ENCODE measurements at places on chromosomes 7 and 10.
A peak's percentile ranks its signal among the peaks of the same experiment; 100 is the strongest.

DNA sequence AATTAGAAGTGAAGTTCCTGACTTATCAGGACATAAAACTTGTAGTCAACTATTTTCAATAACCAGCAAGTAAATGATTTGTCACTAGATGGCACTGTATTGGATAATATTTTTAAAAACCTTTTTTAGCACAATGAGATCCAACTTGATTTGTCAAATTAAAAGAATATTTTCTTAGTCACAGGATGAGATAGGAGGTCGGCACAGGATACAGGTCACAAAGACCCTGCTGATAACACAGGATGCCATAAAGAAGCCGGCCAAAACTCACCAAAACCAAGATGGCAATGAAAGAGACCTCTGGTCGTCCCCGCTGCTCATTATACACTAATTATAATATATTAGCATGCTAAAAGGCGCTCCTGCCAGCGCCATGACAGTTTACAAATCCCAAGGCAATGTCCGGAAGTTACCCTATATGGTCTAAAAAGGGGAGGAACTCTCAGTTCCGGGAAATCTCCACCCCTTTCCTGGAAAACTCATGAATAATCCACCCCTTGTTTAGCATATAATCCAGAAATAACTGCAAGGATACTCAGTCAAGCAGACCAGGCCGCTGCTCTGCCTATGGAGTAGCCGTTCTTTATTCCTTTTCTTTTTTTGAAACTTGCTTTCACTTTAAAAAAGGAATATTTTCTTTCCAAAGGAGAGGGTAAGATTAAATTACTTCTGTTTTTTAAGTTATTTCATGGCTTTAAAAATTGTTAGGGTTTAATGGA, 255.7 kb upstream of the MKLN1 start:
- no peak for DNase-seq

DNA sequence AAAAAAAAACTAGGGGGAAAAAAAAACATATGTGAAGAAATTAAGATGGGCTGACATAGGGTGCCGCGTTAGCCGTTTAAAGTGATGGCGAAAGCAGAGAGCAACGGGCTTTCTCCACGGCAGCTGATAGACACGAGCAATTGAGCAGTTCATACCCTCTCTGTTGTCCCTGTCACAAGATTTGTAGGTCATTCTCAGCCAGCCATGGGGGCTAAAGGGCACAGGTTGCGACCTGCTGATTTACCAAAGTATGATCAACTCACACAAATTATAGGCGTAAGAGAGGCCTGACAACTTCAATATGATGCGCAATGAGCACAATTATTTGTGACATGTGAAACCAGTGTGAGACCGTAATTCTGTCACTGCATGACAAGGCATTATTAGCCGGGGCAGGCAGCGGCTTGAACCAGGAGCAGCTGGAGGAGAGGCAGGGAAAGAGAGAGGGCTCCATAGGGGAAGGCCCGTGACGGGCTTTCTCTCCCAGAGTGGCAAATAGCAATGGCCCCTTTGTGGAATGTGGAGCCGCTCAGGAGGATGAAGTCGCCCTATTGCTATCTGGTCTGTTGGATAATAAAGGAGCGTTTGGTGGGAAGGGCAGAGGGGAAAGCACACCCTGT, 195.1 kb upstream of the HABP2 start:
- DNase-seq, result no peak

DNA sequence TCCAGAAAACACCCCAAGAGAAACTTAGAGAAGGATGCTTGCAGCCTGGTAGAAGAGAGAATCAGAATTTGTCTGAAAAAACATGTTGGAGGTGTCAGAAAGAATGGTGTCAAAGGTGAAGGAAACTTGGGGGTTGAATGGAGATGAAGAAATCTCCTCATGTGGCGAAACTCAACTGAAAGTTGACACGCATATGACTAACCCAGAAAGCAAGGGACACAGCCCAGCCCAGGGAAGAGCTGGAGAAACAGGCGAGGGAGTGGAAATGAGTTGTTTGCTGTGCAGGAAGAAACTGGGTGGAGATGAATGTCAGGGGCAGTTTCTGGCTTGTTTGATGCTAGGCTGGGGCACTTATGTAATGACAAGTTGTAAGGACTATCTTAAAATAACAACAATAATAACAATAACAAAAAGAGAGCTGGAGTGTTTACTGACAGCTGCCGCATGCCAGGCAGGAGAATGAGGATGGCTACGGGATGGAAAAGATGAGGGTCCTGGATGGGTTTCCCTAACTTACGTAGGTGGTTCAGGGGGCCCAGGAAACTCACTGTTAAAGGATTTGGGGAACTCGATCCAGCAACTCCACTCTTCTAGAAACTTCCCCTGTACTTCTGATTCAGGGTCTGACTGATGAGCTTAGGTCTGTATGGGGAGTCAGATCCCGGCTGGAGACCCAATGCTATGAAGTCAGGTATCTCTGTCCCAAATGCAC, 57.4 kb downstream of the MAP3K8 start:
- no peak for DNase-seq

- DNase-seq, result no peak
Observed at GRCh38 chr7:8560501-8560900, 127.1 kb downstream of the NXPH1 start.

- no peak for DNase-seq
Observed at GRCh38 chr7:89780291-89780690, 374.0 kb upstream of the STEAP1 start.

GRCh38 chr7:46244757-46245156, 323.7 kb upstream of the IGFBP3 start:
- DNase-seq, result no peak

DNA sequence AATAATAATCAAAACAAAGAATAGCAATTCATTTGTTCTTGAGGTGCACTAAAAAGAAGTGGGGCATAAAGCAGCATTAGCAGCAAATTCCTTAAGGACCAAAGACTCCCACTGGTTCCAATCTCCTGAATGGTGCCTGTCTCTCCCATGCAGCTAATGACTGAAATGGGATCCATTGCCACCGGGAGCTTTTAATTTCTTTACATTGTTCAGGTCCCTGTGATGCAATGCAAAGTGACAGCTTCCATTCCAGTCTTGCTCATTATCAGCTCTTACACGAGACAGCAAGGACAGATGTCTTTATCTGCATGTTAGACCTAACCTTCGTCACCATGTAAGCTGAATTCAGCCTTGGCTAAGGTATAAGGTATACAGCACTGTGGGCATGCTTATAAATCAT, 148.1 kb downstream of the POU6F2 start:
- no peak for DNase-seq

GRCh38 chr10:35768011-35768410, 125.9 kb upstream of the FZD8 start:
- DNase-seq, result no peak

DNA sequence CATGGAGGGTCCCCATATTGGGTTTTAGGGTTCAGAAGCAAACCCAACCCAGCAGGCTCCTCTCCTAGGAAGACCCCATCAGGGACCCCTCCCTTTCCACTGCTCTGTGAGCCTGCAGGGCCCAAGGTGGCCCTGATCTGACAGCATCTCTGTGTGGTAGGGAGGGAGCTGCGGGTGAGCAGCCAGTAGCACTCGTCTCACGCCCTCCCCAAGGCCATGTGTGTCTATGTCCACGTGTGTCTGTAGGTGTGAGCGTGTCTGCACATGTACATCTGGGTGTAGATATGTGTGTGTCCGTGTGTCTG, 103.5 kb upstream of the FAM20C start:
- DNase-seq, result no peak

DNA sequence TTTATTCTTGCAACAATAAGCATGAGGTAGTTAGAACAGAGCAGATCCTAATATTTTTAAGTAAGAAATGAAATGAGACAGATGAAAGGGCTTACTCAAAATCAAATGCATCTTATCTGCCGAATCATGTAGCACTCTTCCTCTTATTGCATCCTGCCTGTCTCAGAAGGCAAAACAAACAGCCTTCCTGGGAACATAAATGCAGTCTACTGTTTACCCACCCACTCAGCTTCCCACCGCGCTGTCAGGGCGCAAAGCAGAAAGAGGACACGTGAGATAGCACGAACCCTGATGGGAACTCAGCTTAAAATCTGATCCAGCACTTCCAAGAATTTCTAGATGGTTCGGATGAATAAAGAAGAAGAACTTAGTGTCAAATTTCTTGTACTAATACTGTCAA, 114.4 kb upstream of the CDK1 start:
- DNase-seq, result no peak

GRCh38 chr10:97707134-97707861, 6.2 kb upstream of the MARVELD1 start:
- DNase-seq, result no peak

DNA sequence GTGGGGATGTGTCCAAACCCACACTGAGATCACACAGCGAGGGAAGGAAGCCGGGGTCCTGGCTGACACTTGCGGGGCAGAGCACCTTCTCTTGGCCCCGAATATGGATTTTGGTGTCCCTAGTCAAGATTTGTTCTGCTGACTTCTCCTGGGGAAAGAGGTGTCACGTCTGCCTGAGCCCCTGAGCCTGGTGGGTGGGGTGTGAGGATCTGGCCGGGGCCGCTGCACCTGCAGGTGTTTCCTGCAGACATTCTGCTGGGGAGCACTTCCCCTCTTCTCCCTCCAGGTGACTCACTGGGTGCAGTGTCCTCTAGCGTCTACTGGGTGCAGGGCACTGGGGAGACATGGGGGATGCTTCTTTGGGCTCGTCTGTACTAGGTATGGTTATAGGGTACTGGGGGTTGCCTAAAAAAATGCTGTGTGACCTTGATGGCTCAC, 99.2 kb downstream of the GRK5 start:
- peak; percentile 87 for DNase-seq

- no peak for DNase-seq
Observed at GRCh38 chr7:112635742-112636141, 154.5 kb downstream of the TMEM168 start.

- DNase-seq, result peak; percentile 69
Observed at GRCh38 chr10:133378251-133379096, 588 bp upstream of the PAOX start.

- DNase-seq, result no peak
Observed at GRCh38 chr10:114526126-114526503, 121.8 kb upstream of the AFAP1L2 start.

DNA sequence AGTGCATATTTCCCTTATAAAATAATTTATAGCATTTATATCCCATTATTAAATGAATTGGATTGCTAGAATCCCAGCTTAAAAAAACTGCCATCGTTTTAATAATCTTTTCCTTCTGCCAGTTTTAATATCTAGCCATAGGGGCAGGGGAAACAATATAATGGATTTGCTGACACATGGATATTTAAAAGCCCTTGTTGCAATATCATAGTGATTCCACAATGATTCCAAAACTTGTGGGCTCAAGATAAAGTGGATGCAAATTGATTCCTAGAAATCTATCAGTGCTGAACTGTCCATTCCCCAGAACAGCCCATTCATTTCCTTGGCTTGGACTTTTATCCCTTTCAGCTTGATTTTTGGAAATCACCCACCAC, 2.6 kb downstream of the CPA2 start:
- DNase-seq, result no peak

DNA sequence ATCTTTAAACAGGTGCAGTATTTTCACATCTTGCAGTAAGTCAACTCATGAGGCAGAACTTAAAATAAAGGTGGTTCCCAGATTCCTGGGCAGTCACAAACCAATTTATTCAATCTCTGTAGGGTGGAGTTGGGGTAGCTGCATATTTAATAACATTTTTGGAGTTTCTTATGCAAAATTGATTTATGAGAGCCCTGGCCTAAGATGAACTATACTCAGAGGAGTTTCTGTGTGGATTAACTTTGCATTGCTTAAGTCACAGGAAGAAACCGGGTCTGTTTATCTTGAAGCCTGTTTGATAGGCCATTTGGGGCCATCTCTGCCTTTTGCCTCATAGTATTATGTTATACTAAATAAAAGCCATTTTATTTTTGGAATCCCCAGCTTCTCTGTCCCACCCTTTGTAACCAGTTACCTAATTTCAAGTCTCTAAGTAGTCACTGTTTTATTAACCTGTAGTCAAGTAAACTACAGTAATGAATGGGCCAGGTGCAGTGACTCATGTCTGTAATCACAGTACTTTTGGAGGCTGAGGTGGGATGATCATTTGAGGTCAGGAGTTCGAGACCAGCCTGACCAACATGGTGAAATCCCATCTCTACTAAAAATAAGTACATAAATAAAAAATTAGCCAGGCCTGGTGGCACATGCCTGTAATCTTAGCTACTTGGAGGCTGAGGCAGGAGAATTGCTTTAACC, 104.4 kb upstream of the FAM3C start:
- DNase-seq, result no peak

- DNase-seq, result no peak
Observed at GRCh38 chr10:101305320-101306241, 48.4 kb upstream of the BTRC start.

- DNase-seq, result no peak
Observed at GRCh38 chr7:109549471-109550193, 980.0 kb downstream of the DNAJB9 start.

GRCh38 chr7:142301299-142301698, 43.4 kb upstream of the PRSS58 start:
- no peak for DNase-seq

DNA sequence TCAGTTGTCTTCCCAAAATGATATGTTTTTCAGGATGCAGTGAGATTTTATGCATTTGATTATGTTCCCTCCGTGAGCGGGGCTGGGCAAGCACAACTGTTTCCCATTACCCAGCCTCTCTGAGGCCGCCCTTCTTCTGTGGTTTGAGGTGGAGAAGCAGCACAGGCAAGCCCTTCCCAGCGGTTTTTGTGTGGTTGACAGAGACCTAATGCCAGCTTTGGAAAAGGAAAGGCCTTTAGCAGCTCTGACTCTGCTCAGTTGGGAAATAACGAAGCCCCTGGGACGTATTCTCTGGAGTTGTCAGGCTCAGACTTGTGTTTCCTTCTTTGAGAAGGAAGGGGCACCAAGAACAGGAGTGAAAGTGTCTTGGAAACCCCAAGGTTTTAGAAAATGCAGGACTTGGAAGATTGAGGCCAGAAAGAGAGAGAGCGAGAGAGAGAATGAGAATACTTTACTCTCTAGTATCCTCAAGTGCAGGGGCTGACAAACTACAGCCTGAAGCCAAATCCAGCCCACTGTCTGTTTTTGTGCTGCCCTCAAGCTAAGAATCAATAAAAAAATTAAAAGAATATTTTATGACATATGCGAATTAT, 20.6 kb upstream of the PDCD4 start:
- no peak for DNase-seq

GRCh38 chr10:31782701-31783100, 145.9 kb downstream of the ARHGAP12 start:
- no peak for DNase-seq

DNA sequence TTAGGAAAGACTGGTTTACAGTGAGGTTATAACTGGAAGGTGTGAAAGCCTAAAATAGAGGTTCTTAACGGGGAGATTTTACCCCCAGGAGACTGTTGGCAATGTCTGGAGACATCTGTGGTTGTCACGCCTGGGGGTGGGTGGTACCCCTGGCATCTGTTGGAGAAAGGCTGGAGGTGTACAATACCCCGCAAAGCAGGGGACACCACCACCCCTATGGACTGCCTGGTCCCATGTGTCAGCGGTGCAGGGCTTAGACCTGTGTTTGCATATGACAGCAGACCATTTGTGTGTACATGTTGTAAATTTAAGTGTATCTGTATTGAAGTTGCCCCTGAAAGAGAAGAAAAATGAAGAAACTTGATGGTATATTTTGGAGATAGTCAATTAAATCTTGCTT, 9.8 kb downstream of the LRRC27 start:
- no peak for DNase-seq

All from CD8-positive, alpha-beta T cell (primary cell).